NCI-H1092 treated with DMSO at 0.1 percent for 48 hours (cell line): ENCODE measurements at places on chromosomes 4 and X.
A peak's percentile ranks its signal among the peaks of the same experiment; 100 is the strongest.

- DNase-seq: no peak
Observed at GRCh38 chrX:262381-262909, 18.7 kb upstream of the PLCXD1 start.

GRCh38 chrX:17531500-17531899 is 156.5 kb downstream of the NHS start:
- no peak for DNase-seq

GRCh38 chr4:158121161-158121579 is 51.7 kb downstream of the GASK1B start:
- DNase-seq: no peak

DNA sequence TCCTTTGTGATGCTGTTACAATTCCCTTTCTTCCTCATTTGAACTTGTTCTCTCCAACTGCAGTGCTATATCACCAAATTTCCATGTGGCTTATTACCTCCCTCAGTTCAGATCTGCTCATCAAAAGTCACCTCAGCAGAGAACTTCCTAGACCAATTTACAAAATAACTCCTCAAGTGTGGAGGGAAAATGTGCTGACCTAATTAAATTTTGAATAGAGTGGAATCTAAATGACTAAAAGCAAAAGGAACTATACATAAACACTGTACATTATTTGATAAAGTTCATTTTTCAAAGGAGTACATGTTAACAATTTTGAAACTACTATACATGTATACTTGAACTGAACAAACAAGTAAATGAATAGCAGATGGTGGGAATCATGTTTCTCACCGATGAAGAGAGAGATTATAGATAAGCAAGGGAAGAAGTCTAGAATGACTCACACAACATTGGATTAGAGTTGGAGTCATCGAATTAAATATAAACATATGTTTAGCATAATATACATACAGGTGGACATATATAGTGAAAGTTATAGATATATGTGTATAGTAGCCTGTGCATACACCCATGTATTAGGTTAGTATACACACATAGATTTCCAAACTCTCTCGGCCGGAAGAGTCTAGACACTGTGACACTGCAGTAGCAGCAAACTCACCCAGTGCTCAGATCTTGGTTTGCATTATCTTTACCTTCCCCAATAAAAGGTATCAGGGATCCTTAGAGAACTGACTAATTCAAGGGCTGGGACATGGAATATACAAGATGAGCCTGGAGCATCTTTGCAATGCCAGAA is 318.7 kb downstream of the PCDH18 start:
- no peak for DNase-seq

DNA sequence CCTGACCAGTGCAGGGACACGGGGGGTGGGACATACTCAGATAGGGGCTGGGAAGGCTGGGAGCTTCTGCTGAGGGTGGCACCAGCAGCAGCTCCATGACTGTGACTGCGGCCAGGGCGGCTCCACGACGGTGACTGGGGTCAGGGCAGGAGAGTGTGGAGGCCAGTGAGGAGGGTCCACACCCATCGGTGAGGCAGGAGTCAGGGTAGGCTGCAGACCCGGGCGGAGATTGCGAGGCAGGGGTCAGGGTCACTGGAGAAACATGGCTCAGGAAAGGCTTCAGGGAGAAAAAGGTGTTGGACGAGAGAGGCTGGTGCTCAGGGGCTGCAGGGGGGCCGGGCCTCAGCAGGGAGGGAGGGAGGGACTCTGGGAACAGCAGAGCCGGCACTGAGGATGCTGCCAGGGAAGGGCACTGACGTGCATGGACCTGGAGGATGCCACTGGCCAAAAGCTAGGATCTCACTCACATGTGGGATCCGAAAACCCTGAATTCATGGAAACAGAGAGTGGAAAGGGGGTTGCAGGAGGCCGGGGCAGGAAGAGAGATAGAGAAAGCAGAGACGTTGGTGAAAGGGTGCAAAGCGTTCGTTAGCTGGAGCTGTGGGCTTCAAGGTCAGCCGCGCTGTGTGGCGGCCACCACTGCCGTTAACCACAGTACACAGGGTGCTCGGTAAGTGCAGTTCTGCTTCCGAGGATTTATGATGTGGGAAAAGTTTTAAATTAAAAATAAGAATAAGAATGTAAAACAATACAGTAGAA is 22.0 kb downstream of the ATP5ME start:
- no peak for DNase-seq

DNA sequence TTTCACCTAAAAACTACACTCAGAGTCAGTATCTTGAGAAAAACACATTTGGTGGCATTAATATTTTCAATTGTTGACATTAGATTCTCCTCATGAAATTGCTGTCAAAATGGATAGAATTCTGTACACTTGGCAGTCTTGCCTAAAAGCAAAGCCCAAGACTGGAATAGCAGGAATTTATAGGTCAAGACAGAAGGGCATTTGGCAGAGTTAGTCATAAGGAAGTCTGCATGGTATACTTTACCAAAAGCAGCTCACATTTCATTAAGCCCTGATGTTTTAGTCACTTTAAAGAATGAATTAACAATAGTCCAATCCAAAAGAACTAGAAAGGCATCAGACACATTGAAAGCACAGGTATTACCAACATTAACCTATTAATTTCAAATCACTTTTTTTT is 7.1 kb downstream of the CCDC160 start:
- no peak for DNase-seq

DNA sequence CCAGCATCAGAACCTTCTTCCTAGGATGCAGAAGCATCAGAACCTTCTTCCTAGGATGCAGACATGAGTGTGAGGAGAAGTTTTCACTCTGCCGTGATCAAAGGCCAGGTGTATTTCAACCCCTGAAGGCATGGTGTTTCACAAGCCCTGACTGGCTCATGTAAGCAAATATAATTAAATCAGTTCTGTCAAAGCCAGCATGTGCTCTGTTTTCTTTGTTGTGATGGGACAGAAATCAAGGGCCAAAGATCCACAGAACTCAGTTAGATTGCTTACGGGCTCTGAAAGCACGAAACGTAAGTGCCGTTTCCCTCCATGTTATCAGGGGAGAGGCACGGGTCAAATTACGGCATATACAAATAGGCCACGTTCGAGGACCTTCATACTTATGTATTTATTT is 32.0 kb upstream of the CLDN24 start:
- DNase-seq: no peak

DNA sequence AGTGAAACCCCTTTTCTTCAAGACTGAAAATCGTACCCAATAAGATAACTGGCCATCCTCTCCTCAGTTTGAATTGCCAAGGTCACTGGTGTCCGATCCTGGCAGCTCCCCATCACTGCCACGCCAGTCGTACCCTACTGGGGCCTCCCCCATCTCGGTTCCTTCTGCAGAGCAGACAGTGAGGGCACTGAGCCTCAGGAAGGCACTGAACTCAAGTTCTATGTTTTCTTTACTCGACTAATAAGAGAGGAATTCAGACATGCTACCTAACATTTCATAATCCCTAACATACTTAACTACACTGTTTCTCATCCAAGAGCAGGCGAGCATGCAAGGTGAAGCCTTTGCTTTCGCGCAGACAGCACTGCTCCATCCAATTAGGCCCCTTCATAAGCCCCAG is 23.4 kb downstream of the ZFYVE28 start:
- no peak for DNase-seq

GRCh38 chr4:65976287-65976686 is 306.0 kb upstream of the EPHA5 start:
- DNase-seq: no peak

DNA sequence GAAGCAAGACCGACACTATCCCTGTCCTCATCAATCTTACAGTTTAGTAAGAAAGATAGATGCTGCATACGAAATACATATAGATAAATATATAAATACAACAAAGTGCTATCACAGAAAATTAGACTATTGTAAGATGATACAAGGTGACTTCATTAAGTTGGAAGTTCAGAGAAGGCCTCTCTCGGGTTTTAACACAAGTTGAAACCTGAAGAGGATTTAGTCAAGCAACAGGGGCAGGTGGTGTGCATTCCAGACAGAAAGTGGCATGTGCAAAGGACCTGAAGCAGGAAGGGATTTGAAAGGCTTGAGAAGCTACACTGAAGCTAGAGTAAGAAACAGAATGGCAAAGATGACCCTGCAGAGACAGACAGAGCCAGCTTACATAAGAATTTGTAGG is 36.5 kb downstream of the USP46 start:
- no peak for DNase-seq

- no peak for DNase-seq
Observed at GRCh38 chr4:99710020-99710419, 52.4 kb upstream of the C4orf54 start.

DNA sequence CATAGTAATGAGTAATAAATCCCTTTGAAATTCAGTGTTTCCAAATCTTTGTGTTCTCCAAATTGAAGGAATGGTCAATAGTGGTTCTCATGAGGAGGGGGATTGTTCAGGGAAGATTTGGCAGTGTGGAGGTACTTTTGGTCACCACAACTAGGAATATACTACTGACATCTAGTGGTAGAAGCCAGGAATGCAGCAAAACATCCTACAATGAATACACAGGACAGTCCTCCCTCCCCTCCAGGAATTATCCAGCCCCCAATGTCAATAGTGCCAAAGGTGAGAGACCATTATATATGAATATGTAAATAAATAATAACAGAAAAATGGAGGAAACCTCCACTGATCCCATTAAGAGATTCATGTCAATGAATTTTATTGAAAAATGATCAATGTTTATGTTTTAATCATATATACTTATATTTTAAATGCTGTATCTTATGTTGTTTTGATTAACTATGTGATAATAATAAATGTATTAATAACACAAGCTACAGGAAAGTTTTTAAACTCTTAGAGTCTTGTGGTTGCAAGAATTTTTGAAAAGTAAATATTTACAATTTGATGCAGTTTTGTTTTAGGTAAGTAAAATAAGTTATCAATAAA is 14.4 kb upstream of the FAM9A start:
- DNase-seq: peak; percentile 58

GRCh38 chr4:120085705-120086104 is 19.1 kb upstream of the MAD2L1 start:
- no peak for DNase-seq

DNA sequence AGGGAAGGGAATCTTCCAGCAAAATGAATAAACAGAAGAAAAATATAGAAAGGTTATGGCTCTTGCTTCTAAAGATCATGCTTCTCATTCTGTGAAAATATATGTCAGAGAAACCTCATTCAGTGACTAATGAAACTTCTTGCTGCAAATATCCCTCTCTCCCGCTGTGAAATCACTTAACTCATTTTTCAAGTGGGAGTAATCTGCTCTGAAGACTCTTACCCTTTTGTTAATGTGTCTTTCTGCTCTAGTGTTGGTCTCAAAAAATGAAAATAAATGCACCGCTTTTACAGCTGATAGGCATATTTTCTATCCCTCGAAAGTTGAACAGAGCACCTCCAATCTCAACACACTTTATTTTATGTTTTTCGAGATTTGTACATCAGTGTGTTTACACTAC is 252.3 kb downstream of the NLGN4X start:
- DNase-seq: peak; percentile 61

- DNase-seq: no peak
Observed at GRCh38 chrX:9396930-9397329, 67.9 kb upstream of the TBL1X start.

GRCh38 chr4:63786171-63786570 is 623.1 kb downstream of the TECRL start:
- DNase-seq: no peak

DNA sequence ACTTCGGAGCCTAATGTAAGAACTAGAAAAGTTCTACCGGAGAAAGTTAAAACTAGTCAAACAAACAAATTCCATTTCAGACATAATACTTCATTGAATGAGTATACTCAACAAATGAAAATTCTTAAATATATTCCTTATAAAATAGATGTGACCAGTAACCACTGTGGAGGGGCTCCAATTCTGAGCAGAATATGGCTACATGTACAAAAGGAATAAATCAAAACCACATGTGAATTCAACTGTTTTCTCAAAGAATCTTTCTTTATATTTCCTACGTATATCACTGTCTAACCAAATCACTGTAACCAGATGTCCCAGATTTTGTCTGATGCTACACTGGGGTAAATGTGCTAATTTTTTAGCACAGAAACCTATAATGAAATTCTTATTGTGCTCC is 49.0 kb downstream of the HTN1 start:
- DNase-seq: no peak

- DNase-seq: no peak
Observed at GRCh38 chrX:19760345-19760744, 127.1 kb downstream of the SH3KBP1 start.

DNA sequence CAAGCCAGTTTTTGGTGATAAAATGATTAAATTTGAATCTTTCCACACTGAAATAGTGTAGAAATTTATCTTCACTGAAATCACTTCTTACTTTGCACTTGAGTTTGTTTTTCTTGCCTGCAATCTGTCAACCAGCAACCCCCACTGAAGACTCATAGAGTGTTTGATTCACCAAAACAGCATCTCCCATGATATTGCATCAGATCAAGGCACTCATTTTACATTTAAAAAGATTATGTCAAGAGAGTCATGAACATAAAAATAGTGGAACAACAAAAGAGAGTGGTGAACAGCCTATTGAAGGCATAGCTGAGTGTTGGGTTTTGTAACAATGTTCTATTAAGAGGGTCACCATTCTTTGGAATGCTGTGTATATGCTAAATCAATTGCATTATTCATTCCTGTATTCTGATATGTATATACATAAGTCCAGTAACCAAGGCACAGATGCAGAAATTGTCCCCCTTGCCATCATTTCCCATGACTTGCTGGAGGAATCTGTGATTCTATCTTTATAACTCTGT is 1934.9 kb downstream of the ARAP2 start:
- no peak for DNase-seq

DNA sequence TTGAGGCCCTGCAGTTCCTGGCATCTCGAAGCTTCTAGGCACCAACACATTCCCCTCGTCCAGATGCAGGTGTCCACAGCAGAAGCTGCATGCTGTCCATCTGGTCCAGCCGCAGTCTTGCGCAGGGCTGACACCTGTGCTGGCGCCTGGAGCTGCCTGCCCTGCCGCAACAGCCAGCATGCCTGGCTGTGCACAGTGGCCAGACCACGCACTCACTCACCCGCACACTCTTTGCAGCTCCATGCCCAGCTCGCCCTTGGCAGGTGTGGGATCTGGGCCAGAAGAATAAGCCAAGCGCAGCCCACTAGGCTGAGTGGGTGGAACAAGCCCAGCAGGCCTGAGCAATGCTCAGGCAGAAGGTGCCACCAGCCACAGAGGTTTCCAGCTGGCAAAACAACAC is 125.6 kb downstream of the PARM1 start:
- no peak for DNase-seq

GRCh38 chr4:30543057-30543456 is 177.1 kb upstream of the PCDH7 start:
- DNase-seq: no peak

DNA sequence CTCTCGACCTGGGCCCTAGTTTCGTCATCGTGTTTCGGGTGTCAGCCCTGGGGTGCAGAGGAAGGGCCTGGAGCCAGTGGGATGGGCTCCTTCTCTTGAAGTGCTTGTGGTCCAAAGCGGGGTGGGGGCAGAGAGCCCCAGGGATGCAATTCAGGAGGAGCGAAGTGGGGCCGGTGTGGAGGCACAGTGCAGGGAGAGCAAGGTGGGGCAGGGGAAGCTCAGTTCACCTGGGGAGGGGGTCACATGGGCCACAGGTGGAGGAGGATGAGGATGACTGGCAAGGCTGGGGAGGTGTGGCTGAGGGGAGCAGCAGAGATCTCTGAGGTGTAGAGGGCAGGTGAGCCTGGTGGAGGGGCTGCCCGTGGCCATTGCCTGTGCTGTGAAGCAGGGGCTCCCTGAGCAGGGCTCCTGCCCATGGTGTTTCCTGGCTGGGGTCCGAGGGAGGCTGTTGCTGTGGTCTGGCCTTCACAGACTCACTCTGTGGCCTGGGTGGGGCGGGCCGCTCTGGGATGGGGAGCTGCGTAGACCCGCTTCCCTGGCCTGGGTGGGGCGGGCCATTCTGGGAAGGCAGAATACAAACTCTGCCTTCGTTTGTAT is 6.9 kb downstream of the SORCS2 start:
- DNase-seq: no peak

- no peak for DNase-seq
Observed at GRCh38 chrX:54447461-54447860, 7.3 kb downstream of the TSR2 start.
